Esophagus muscularis mucosa (tissue), 4 donors: ENCODE measurements at places on chromosomes 7 and 10. TPM values are rescaled to one million over a fixed set of nuclear protein-coding genes. Genes with fewer than 3 reads are reported as not detected.

DNA sequence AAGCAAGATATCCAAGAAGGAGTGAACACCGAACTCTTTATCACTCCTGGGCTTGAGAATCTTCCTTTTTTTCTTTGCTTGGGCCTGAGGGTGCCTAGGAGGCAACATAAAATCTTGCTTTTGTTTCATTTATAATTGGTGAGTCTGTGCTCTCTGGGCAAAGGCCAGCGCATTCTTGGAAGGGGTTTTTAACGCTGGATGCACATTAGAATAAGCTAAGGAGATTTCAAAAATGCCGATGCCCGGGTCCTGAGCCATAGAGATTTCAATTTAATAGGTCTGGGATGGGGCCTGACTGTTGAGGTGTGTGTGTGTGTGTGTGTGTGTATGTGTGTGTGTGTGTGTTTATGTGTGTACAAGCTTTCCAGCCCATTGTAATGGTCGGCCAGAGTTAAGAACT lies 62.0 kb upstream of the SORCS3 start:
- DNase-seq = peak; percentile 87

GRCh38 chr10:121975295-121976086 lies 474 bp upstream of the NSMCE4A start:
- no peak for DNase-seq

Gene OR2A42
- total RNA-seq = 0.19 TPM

Gene MMP21
- not detected for total RNA-seq

DNA sequence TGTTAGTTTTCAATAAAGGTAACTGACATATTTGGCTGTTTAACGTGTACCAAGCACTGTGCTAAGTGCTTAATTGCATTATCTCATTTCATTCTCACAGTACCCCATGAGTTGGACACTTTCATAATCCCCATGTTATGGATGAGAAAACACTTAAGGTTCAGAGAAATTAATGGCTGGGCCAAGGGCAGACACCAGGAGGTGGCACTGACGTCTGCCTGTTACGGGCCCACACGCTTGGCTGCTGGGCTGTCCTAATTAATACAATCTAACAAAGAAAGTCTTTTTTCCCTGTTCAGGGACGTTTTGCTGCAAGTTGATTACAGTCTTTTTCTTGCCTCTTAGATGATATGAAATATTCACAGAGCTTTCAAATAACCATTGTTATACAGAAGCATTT lies 16.1 kb downstream of the DYDC2 start:
- peak; percentile 21 for DNase-seq

Gene NEUROD6
- not detected for total RNA-seq

GRCh38 chr10:74502963-74503608 lies 323.3 kb upstream of the KAT6B start:
- no peak for DNase-seq

DNA sequence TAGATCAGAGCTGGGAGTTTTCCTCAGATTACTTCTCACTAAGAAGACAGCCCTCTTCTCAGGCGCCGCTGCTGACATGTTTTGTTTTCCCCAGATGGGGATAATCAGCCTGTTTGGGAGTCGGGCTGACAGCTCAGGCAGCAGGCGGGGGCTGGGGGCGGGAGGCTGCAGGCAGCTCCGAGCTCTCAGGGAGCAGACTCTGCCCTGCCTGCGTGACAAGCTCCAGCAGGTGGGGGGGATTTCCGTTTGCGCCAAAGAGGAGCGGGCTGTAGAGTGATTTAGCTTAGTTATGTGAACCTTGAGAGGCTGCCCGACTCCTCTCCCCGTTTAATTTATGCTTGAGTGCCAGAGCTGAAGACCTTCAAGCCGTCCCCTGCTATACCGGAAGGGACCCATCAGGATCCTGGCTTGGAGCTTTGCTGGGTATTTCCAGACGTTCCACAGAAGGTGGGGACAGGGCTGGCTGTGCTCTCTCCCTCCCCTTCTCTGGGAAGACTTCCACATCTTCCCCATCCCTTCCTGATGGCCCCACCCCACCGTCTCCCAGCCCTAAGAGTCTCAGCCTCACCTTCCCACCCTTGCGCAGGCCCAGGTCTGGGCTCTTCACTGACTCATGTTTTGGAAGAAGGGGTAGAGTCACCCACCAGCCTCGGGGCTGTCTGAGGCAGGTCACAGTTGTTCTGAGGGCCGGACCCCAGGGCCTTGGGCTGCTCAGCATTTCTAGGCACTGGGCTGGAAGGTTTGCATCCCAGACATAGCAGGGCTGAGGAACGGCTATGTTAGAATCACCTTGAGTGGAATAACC lies 24.7 kb upstream of the ADCYAP1R1 start:
- DNase-seq = no peak

- peak; percentile 100 for DNase-seq
These were observed 53.0 kb downstream of the KCTD7 start for GRCh38 chr7:66681491-66682349.

DNA sequence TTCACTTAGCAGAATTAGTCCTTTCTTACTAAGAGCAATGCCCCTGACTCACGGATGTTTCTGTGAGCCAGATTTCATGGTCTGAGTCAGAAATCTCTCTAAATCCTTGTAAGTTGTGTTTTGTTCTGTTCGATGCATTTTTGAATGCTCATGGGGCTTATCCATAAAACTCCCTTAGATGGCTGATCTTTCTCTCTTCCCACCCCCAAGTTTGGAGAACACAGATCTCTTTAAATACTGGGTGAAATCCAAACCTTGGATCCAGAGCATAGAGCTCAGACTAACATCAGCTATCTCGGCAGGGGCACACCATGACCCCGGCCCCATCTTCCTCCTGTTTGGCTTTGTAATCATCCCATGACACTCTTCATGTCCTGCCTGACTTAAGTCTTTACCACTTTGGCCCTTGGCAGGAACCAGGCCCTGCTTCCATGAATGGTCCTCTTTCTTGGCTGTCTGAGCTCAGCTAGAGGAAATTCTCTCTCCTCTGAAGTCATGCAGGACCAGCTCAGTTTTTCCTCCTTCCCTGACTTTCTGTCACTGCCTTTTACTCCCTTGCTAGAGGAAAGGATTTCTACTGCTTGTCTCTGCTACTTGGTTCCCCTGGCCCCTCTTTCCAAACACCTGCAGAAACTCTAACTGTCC lies 120.4 kb upstream of the RAB11FIP2 start:
- DNase-seq = no peak

Gene FGL2
- 316 TPM for total RNA-seq

Gene GIMAP8
- 18.5 TPM for total RNA-seq

GRCh38 chr7:151716323-151716722 lies 160.6 kb downstream of the PRKAG2 start:
- DNase-seq = no peak

DNA sequence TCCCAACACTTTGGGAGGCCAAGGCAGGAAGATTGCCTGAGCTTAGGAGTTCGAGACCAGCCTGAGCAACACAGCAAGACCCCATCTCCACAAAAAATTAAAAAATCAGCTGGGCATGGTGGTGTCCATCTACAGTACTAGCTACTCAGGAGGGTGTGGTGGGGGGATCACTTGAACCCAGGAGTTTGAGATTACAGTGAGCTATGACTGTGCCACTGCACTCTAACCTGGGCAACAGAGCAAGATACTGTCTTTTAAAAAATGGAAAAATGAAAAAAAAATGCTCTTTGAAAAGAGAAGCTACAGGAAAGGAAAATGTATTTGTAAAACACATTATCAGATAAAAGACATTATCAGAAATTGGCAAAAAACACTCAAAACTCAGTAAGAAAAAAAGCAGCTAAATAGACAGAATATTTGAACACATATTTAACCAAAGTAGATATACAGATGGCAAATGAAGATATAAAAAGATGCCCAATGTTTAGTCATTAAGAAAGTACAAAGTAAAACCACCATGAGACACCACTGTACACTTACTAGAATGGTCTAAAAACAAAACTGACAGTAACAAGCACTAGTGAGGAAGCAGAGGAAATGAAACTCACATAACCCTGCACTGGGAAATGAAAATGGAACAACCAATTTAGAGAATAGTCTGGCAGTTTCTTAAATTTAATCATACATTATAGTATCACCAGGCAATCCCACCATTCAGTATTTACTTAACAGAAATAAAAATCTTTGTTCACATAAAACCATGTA lies 40.5 kb downstream of the NRBF2 start:
- no peak for DNase-seq

Gene UPK3BL2
- 2.1 TPM for total RNA-seq

DNA sequence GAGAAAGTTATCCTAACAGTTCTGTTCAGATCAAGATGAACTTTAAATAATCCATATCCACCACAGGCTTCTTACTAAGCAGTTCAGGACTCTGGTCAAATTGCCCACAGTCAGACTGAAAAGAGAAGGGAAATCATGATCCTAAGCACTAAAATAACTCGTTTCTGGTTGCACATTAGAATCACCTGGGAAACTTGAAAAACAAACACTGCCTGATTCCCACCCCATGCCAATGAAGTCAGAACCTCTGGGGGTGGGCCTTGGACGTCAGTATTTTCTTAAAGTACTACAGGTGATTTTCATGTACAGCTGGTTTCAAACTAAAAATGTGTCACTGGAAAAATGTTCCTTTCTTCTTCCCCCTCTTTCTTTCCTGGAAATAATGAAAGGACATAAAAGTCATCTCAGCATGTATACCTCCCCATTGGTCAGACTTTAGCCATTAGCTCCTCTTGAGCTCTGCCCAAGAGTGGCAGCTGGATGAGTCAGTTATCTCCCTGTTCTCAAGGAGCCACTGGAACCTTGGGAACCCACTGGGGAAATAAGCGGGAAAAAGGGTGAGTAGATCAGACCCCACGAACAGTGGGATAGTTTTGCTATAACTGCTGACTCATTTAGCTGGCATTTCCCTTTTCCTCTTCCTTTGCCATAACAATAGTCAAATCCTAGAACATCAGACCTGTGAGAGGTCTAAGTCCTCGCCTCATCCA lies 75.3 kb upstream of the IL6 start:
- DNase-seq = no peak

Gene PLCE1
- 23.7 TPM for total RNA-seq

Gene RAPGEF5
- 27.0 TPM for total RNA-seq

DNA sequence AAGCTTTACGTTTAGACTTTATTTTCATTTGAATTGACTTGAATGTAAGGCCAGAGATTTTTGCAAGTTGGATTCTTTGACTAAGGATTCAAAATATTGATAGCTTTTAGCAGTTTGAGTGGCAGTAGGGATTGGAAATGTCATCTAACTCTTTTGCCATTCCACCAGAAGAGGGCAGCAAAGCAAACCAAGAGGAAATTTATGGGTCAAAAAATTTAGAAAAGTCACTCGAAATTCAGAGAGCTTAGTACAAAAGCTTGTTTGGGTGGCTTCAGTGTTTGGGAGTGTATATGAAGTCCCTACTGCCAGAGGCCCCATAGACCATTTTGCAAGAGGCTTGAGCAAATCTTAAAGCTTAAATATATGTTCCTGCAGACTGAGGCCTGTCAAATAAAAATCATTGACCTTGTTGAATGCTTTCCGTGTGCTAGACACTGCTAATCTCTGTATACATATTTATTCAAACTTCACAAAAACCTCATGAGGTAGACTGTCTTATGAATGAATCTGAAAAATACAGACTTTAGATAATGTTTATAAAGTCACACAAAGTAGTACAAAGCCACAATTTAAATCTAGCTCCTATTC lies 44.6 kb upstream of the RSBN1L start:
- DNase-seq = no peak

- peak; percentile 45 for DNase-seq
These were observed 2.9 kb upstream of the SGPL1 start for GRCh38 chr10:70812814-70813213.

Gene LRRD1
- not detected for total RNA-seq

Gene CHAT
- total RNA-seq = not detected

DNA sequence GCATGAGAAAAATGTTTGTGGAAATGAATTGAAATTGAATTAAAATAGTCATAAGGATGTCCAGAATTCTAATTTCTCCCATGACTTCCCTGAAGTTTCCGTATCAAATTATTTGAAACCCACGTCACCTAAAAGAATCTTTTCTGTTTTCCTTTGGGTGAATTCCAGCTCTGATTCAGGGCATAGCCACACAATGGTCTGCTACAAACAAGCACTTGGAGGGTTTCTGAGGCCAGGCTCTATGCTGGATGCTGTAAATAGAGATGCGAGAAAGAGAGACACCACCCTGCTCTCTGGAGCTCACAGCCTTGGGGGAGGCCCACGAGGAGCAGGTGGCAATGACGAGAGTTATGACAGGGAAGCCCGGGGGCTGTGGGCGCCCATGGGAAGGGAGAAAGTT lies 33.6 kb downstream of the GHRHR start:
- no peak for DNase-seq

GRCh38 chr7:6917258-6917657 lies 91.2 kb upstream of the CCZ1B start:
- DNase-seq = no peak

- no peak for DNase-seq
These were observed 40.6 kb upstream of the NPFFR1 start for GRCh38 chr10:70324339-70324861.

DNA sequence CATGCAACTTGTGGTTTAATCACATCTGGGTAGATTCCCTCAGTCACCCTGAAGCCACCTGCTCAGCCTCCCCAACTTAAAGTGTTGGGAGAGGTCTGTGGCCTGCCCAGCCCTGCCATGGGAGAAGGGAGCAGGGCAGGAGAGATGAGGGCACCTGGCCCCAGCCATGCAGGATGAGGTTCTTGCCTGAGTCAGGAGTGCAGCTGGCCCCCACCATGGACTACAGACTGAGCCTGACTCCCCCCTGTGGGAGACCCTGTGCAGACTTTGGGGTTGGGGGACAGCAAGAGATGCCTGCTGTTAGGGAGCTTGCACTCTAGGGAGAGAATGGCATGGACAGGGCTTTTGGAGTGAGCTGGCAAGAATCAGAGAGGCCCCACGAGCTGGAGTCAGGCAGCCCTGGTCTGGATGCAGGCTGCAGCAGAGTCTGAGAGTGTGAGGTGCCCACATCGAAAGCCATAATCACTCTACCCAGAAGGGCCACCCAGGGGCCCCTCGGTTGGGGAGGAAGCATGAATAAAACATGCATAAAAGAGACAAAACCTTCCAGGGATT lies 34.7 kb upstream of the DPYSL4 start:
- DNase-seq = no peak

DNA sequence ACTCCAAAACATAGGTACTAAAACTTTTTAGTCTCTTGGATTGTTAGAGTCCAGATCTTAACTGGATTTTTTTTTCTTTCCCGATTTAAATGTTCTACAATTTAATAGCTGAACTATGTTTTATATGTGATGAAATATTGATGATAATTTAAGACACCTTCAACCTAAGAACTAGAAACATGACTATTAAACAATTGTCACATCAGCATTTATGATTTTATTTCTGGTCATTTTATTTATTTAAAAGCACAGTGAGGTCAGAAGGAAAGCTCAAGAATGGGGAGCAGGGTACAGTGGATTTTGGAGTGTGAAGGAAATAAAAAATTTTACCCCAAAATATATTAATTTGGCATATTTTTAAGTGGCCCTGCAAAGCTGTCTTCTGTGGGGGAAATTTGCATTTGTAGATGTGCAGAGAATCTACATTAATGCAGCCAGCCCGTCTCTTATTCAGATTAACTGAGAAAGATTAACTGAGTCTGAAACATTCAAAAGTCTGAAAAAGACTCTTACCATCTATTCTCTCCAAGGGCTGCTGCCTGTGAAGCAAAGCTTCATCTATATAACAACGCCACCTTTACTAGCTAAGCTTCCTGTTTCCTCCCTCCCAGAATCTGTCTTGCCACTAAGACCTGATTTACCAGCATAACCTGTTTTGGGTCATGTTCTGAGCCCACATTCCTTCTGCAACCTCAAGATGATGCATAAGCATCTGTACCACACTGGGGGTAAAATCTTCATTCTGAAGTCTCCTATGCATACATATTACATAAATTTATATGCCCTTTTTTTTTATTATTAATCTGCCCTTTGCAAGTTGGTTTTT lies 86.4 kb downstream of the TMEM106B start:
- no peak for DNase-seq

Gene AKR1C4
- not detected for total RNA-seq
